ENCODE measurements at places on chromosomes 6 and 20.

DNA sequence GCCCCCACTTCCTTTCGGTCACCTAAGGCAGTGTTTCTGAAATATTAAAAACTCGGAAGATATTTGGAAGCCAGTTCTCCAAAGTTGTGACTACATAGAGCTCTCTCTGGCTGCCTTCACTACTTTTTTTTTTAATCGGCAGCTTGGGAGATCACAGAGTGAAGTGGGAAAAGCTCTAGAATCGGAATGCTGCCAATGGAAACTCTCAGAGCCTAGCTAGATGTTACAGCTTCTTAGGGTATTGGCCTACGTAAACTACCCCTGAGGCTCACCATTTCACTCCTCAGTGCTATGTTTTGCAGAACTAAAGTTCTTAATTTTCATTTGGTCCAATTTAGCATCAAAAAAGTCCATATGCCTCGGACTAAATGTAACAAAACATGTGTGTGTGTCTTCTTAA, 14.5 kb downstream of the SERPINB1 start:
- no peak for DNase-seq

GRCh38 chr6:25166955-25167748, 112.0 kb upstream of the CARMIL1 start:
- DNase-seq: no peak

DNA sequence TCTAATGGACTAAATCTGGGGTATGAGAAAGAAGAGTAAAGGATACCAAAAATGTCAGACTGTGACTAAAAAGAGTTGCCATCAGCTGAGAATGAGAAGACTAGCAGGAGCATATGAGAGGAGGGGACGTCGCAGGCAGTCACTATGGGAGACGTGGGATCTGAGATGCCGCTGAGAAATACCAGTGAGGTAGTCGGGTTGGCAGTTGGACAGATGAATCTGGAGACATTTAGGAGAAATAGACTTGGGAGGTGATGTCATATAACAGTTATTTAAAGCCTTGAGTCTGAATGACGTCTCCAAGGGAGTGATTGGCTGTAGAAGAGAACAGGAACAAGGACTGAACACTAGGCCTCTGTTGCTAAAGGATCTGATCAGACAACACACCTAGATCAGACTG, 51.5 kb upstream of the TRIM26 start:
- DNase-seq: no peak

DNA sequence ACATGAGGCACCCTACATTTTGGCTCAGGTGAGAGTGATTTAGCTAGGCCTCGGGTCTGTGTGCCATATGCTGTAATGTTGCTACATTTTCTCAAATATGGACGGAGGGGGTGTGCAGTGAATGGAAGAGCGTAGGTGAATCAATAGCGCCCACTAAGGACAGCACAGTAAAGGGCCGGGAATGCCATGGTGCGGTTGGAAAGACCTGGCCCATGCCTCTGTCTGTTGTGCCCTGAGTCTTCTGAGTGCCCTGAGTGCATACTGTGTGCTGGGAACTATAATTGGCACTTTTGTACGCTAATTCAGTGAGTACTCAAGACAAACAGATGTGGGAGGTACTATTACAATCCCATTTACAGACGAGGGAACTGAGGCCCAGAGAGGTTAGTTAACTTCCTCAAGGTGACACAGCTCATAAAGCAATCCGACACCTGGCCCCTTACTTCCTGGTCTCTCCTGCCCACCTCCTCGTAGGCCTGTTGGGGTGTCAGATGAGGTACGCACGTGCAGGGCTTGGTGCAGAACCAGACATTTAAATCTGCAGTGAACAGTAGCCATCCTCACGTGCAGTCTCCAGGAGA, 17.3 kb downstream of the SLC22A1 start:
- DNase-seq: no peak

DNA sequence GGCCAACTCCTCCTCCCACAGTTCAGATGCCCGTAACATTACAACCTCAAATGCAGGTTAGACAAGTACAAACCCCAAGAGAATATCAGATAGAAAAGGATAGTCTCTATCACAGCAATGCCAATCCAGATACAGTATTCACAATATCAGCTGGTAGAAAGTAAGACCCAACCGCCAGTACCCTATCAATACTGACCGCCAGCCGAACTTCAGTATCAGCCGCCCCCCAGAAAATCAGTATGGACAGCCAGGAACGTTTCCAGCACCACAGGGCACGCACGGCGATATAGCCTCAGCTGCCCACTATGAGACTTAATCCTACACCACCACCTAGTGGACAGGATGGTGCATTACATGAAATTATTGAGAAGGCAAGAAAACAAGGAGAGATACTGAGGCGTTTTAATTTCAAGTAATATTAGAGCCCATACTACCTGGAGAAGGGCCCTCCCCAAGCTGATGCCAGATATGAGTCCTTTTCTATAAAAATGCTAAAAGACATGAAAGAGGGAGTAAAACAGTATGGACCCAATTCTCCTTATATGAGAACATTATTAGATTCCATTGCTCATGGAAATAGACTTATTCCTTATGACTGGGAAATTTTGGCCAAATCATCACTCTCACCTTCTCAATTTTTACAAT, 17.6 kb upstream of the EIF2S2 start:
- DNase-seq: peak; percentile 19

DNA sequence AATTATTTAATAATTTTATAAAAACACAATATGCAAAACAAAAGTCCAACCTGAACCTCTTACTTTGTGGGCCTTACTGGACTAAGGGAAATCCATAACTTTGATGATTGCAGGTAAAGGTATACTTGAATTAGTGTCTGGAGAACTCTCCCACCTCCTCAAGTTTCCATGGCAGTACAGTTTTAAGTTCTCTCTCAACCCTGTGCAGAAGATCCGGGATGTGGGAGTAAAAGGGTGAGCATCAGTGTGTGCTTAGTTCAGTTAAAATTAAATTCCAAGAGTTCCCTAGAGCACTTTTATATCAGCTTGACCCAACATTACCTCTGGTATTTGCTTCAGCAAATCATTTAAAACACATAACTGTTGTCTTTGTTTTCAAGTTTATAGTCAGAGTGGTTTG, 47.5 kb downstream of the RIMS1 start:
- no peak for DNase-seq

DNA sequence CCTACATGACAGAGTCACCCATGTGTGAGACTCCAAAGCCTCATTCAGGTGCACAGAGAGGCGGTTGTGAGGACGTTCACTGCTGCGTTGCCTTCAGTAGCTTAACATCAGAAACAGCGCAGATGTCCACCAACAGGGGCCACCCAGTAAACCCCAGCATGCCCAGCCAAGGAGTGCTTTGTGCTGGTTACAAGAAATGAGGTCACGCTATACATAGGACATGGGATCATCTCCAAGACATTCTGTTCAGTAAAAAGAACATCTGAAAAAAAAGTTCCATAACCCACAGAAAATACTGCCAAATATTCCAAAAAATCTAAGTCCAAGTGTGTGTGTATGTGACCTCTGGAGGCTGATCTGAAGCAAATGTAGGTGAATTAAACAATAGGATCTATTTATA, 16.0 kb downstream of the SLC52A3 start:
- DNase-seq: no peak

- no peak for DNase-seq
Measured at GRCh38 chr6:31528307-31528777, 420 bp upstream of the MCCD1 start.

GRCh38 chr20:2891343-2891742, 18.1 kb downstream of the PTPRA start:
- no peak for DNase-seq

DNA sequence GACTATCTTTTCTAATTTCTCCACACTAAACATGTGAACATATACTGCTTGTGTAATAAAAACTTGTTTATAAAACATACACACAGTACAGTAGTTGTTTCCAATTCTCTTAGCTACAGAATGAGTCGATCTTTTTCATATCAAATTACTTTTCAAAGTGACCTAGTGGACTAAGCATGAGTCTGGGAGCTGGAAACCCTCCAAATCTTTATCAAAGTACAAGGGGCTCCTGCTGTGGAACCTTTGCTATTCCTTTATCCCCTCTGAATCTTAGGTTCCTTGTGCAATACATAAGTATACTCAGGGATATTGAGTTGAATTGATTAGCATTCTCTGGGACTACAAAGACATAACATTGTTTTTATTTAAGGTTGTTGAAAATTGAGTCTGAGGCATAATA, 48.7 kb upstream of the TAB2 start:
- no peak for DNase-seq

All from activated CD4-positive, alpha-beta T cell treated with anti-CD3 and anti-CD28 coated beads, Interleukin-2, amount 50 U/mL, for 4 hours (primary cell).